ENCODE measurements at places on chromosomes 2 and 18.

- no peak for DNase-seq
Observed at GRCh38 chr2:143623909-143624260, 494.7 kb downstream of the ARHGAP15 start.

GRCh38 chr18:79829136-79829854 lies 31.6 kb downstream of the KCNG2 start:
- DNase-seq = no peak

DNA sequence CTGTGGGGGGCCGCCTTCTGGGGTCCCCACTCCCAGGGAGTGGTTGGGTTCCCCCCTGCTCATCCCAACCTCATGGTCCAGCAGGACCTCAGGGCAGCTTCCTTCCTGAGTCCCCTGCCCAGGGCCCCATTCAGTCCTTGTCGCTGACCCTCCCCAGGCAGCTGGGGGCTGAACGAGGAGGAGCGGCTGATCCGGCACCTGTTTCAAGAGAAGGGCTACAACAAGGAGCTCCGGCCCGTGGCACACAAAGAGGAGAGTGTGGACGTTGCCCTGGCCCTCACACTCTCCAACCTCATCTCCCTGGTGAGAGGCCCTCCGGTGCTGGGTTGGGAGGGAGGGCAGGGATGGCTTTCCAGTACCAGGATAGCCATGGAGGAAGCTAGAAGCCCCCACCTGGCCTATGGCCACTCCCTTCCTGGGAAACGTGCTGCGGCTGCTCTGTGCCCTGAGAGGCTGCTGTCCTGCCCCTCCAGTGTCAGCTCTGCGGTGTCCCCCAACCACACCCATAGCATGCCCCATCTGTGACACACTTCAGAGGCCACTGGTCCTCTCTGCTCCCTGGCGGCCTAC lies 497 bp downstream of the CHRND start:
- no peak for DNase-seq

GRCh38 chr18:57276829-57277228 lies 75.5 kb upstream of the ST8SIA3 start:
- DNase-seq = no peak

- no peak for DNase-seq
Observed at GRCh38 chr2:203858176-203858575, 9.4 kb upstream of the CTLA4 start.

DNA sequence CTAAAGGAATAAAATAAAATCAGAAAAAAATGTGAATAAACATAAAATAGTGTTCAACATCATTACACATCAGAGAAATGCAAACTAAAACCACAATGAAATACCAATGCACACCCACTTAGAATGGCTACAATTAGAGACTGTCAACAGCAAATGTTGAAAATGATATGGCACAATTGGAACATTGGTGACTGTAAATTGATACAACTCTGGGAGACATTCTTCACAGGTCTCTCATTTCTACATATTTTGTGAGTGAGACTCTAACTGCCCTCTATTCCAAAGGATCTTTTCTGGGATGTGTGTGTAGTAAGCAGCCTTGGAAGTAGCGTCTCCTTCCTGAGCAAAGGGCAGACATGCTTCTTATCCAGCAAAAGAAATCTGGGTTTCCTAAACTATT lies 323.0 kb downstream of the FBXO15 start:
- no peak for DNase-seq

- DNase-seq = no peak
Observed at GRCh38 chr18:10381951-10382350, 72.5 kb upstream of the APCDD1 start.

GRCh38 chr2:66389651-66390131 lies 45.2 kb upstream of the MEIS1 start:
- no peak for DNase-seq

- no peak for DNase-seq
Observed at GRCh38 chr2:75033516-75033915, 75.1 kb downstream of the POLE4 start.

- peak; percentile 33 for DNase-seq
Observed at GRCh38 chr18:48022531-48023329, 92.3 kb upstream of the SMAD2 start.

- DNase-seq = no peak
Observed at GRCh38 chr2:192122141-192122540, 72.6 kb downstream of the TMEFF2 start.

DNA sequence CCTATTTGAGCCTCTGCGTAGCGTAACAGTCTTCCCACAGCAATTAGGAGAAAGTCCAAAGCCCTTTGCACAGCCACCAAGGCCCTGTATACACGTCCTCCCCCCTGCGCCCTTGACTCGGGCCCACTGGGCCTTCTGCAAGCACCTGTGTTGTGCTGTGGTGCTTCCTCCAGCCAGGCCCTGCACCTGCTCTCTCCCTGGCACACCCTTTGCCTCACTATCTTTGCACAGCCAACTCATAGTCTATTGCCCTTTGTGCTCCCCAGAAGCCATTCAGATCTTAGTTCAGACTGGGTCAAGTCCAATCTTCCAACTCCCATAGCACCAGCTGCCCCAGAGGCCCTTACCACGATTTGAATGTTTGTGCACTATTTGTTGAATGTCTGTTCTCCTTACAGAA lies 271.6 kb upstream of the MGAT5 start:
- no peak for DNase-seq

- DNase-seq = no peak
Observed at GRCh38 chr2:29586919-29587318, 334.5 kb downstream of the ALK start.

DNA sequence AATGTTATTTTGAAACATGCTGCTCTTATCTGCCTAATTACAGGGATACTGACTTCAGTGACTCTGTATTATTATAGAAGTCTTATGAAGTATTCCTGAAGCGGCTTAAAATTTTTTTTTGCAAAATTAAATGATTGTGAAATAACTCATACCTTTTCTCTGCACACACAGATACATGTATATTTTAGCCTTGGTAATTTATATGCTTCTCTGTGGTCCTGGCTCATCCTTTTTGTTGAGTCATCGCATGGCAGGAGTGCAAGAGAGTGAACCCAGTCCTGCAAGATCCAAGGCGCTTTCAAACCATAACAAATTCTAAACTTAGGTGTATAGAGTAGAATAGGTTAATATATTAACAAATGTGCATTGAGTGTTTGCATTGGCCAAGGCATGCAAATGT lies 8.6 kb downstream of the CCNT2 start:
- no peak for DNase-seq

GRCh38 chr2:126809340-126809739 lies 89.3 kb upstream of the TEX51 start:
- no peak for DNase-seq

DNA sequence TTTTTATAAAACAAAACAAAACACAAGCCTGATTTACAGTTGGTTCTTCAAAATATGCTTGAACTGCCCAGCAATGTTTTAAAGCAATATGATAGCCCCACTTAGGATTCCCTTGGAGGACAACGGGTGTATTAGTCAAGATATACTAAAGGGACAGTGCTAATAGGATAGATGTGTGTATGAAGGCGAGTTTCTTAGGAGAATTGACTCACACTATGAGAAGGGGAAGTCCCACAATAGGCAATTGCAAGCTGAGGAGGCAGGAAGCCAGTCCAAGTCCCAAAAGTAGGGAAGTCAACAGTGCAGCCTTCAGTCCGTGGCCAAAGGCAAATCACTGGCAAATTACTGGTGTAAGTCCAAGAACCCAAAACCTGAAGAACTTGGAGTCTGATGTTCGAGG lies 167.9 kb downstream of the CBLN2 start:
- no peak for DNase-seq

DNA sequence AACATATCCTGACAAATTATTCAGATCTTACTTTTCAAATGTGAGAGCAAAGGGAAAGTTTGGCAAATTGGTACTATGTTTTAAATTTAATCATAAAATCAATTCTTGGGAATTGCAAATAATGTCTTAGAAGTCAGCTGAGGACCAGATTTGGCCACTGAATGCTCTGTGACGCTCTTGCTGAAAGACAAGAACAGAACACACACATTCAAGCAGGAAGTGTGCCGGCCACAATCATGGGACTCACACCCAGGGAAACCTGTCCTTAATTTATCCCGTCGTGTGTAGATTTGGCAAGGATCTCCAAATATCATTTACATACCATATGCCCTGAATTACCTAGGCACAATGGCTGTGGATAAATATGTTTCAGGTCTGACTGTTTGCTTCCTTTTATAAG lies 253.1 kb downstream of the TCF4 start:
- no peak for DNase-seq

- no peak for DNase-seq
Observed at GRCh38 chr2:66966631-66967030, 430.5 kb upstream of the ETAA1 start.

DNA sequence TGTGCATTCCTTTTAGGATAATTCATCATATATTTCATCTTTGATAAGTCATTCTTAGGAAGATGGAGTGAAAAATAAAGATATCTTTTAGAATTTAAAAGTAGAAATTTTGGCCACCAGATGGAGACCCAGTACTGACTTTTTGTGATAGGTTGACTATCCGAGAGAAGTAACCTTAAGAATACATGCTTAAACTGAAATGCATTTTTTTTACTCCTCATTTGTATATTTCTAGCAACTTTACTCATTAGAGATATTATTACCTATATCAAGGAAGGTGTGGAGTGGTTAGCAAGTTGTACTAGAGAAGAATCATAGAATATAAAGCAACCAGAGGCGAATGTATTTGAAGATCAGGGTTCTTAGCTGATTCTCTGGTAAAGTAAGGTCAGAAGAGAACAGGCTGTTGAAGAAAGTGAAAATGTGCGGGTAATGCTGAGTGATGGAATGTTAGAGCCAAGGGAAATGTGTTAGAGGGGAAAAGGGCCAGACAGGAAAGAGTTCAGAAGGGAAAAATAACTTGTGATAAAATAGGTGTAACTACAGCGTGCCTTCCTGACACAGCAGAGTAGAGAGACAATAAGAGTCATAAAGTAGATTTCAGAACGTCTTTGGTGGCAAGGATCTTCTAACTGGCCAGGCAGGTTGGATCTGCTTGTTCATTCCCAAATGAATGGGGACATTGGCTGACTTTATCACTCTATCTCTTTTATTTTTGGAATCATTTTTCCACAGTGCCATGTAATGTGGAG lies 52.3 kb downstream of the TDRD15 start:
- DNase-seq = no peak
